ENCODE measurements at places on chromosomes 4 and X.

DNA sequence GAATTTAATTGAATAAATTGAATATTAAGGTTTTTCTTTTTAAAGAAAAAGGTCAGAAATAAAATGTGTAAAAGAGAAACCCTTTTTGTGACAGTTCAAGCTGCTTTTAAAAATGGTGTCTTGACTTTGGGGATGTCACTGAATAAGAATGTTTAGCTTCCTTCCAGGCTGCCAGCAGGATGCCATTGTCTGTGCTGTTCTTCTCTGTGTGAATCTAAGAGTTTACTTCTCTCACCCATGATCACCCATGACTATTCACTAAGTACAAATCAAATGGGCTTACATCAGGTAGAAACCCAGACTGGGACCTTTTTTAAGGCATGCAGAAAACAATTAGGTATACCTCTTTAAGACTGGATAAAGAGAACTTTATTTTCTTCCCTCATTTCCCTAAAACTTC, 115.3 kb downstream of the DACH2 start:
- DNase-seq, result no peak

GRCh38 chr4:79584902-79585301, 176.9 kb upstream of the GK2 start:
- no peak for DNase-seq

GRCh38 chr4:70538869-70539268, 20.5 kb downstream of the AMTN start:
- no peak for DNase-seq

DNA sequence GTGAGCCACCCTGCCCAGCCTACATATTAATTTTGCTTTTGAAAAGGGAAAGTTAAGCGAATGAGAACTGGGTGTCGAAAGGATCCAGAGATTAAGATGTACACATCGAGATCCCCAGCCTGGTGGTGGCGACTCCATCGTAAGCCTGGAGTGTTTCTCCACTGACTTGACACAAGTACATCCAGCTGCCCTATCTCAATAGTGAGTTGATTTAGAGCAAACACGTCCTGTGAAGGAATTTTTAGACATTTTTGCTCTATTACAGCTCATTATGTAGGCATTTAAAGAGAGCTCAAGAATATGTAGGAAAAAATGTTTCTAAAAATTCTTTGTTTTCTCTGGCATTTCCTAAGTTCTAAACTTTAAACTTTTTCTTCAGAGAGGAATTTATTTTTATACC, 11.7 kb upstream of the CLDN34 start:
- no peak for DNase-seq

GRCh38 chr4:1406981-1407656, 877 bp upstream of the NKX1-1 start:
- DNase-seq, result peak; percentile 20

- DNase-seq, result no peak
Measured at GRCh38 chr4:11532138-11532537, 103.4 kb upstream of the HS3ST1 start.

- no peak for DNase-seq
Measured at GRCh38 chr4:3237266-3237665, 11.7 kb upstream of the MSANTD1 start.

- no peak for DNase-seq
Measured at GRCh38 chr4:118972167-118972566, 83.5 kb downstream of the SYNPO2 start.

DNA sequence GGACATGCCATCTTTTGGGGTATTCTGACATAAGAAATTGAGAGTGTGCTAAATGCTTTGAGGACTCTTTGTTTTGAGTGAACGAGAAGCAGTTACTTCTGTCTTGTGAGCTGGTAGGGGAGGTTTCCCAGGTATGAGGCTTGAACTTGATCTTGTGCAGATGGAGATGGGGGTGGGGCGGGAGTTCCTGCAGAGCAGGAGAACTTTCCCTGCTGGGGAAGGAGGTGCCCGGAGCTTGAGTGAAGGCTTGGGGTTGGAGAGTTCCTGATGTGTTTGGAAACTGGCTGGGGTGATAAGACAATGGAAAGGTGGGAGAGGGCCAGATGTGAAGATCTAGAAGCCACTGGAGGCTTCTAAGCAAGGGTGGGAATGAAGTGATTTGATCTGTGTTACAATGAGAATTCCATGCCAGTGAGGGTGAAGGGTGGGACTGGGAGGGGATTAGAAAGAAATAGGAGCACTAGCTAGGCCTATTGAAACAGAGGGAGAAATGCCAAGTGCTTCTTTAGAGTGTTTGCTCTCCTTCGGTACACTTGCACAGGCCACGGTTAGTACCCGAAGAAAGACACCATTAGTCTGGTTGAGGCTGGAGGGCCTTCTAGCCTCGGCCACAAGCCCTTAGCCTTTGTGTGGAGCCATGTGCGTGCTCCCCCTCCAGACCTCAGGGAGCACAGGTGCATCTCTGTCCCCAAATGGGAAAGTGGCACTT, 103.5 kb upstream of the STOX2 start:
- no peak for DNase-seq

DNA sequence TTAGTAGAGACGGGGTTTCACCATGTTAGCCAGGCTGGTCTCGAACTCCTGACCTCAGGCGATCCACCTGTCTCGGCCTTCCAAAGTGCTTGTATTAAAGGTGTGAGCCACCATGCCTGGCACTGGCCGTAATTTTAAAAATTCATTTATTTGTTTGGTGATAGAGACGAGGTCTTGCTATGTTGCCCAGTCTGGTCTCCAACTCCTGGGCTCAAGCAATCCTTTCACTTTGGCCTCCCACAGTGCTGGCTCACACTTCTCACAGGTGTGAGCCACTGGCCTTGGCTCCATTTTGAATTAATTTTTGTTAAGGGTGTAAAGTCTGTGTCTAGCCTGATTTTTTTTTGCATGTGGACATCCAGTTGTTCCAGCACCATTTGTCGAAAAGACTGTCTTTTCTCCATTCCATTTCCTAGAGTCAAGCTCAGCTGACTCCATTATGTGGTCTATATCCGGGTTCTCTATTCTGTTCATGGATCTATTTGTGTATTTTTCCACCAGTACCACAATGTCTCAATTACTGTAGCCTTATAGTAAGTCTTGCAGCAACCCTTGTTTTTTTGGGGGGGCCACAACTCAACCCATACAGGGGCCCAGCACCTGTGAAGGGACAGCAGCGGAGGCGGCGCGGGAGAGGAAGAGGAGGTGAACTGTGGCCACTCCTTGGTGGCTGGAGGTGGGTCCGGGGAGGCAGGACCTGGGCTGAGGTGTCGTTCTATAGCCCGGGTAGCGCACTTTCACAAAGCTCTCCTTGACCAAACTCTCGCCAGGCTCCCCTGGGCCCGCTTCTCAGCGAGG, 1.5 kb upstream of the NSD2 start:
- no peak for DNase-seq

- no peak for DNase-seq
Measured at GRCh38 chr4:80103629-80104028, 30.6 kb upstream of the ANTXR2 start.

DNA sequence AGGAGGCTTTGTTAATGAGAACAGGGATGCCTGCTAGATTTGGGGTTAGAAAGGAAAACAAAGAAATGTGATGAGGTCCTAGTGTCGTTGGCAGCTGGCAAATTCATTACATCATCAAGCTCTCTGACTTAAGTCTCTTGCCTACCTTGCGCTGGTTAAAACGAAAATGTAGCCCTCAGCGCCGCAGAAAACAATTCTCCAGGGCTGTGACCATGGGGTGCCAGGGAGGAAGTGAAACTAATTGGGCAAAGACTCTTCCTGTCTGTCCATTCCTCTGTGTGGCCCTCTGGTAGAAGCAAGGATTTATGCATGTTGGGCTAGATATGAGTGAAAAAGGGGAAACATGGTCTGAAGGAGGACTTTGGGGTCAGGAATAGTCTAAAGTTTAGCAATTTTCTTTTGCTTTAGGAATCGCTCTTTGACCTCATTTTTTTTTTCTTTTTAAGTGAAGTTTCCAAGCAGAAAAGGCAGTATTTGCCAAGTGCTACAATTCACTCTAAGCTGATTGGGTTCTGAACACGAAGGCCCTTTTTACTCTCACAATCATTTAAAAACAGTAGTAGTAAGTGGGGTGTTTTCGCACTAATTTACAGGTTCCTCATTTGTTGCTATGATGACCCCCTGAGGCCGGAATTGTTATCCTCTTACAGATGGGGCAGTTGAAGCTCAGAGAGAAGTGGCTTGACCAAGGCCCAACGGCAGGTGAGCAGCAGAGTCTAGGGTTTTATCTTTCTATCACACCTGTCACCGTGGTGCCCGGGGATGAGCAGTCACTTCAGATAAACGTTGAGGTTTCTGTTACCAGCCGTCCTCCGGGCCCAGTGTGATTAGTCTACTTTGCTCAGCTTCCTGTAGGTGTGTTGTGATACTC, 27.3 kb upstream of the CHRNA9 start:
- no peak for DNase-seq

GRCh38 chrX:100512471-100512870, 72.3 kb upstream of the TNMD start:
- no peak for DNase-seq

GRCh38 chr4:13912436-13912925, 285.0 kb upstream of the BOD1L1 start:
- DNase-seq, result no peak

DNA sequence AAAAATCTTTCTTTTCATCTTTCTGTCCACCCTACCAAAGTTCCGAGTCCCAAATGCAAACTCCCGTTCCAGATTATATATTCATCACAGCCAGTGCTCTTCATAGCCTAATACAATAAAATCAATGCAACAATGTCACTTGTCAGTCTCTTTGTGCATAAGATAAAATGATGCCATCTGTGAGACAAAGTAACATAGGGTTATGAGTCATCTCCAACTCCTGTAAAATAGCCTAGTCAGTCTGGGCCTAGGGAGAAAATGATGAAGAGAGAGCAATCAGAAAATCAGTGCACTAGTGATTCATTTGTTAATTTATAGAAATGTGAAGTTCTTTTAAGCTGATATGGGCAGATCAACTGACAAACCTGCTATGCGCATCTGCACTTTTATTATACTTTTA, 689.1 kb upstream of the DIAPH2 start:
- no peak for DNase-seq

- no peak for DNase-seq
Measured at GRCh38 chr4:14767142-14767541, 235.1 kb upstream of the CPEB2 start.

DNA sequence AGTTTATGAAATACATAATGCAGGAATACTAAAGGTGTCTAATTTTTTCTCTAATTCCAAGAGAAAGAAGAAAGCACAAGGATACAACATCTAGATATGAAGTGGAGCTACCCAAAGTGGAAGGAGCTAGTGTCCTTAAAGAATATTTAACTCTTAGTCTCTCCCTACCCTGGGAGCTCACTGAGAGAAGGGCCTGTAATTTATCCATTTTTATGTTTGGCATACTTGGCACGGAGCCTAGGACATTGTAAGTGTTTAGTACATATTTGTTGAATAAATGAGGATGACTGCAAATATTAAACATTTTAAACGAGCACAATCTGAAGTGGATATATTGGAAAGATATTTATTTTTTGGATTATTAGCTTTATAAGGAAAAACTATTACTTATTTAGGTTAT, 674.8 kb downstream of the IQCM start:
- DNase-seq, result no peak

DNA sequence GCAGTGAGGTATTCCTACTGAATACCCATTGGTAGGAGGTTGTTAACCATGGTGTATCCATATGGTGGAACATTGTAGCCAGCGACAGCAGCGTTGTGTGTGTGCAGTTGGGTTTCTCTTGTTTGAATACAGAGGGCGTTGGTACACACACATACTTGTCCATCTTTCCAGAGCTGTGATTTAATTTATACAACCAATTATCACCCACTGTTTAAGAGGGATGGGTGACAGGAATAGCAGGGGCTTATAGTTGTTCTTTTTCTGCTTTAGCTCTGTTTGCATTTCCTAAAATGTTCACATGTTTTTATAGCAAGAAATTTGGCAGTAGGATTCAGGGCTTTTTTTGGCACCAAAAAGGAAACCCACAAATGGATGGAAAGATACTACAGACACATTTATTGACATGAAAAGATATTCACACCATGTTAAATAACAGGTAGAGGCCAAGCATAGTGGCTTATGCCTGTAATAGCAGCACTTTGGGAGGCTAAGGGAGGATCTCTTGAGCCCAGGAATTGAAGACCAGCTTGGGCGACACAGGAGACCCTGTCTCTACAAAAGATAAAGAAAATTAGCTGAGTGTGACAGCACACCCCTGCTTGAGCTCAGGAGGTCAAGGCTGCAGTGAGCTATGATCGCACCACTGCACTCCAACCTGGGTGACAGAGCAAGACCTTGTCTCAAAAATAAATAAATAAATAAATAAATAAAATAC, 60.6 kb downstream of the TNIP2 start:
- DNase-seq, result no peak

DNA sequence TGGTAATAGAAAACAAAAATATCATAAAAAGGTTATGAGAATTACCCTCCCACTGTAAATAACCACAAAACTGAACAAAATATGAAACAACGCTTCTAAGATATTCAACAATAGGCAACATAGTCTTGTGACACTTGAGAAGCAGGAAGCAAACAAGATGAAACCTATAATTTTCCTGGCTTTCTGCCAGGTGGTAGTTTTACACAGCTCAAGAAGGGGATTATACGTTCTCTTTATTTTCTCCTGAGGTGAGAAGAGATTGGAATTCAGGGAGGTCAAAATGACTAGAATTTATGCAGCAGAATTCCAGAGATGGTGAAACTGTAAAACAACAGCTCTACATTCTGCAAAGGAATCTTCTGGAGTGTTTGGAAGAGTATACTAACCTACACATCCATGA, 186.0 kb downstream of the HHIP start:
- DNase-seq, result no peak

DNA sequence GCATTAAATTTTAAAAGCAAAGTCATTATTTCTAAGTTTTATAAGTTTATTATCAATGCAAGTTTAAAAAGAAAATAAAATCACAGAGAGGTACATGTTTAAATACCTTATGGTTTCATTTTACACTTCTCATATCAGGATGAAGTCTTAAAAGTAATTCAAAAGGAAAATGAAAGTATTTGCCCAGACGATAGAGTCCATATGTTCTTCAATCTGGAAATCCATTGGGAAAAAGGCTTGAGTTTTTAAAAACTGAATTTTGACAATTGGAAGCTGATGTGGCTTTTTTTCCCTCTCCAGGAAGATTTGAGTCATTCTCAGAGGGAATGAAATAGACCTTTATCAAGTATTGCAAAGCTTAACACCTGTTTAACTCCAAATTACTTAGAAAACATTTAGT, 37.1 kb downstream of the MAB21L2 start:
- DNase-seq, result no peak

DNA sequence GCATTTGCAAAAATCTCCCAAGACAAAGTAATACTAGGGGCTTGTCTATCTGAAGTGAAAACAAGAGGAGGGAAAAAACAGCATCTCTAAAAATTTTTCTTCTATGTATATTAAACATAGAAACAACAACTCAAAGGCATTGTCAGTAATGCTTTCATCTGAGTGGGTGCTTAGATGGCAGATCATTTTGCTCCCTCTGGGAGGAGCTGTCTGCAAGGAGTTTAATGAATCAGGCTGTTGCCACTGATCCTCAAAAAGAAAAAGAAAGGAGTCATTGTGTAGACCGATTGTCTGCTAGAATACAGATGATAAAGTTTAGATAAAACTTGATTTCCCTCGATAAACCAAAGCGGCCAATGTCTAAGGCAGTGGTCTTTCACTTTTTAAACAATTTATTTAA, 49.7 kb upstream of the KLHL8 start:
- peak; percentile 36 for DNase-seq

GRCh38 chr4:93403571-93403970, 425.0 kb upstream of the ATOH1 start:
- DNase-seq, result no peak
